Hematopoietic multipotent progenitor cell treated with erythropoietin and hydrocortisone succinate and interleukin-3 and kit ligand, for 4 days (in vitro differentiated cells): ENCODE measurements at places on chromosomes 16 and 17.

- DNase-seq: no peak
Measured at GRCh38 chr16:12798846-12799245, 4.8 kb downstream of the CPPED1 start.

DNA sequence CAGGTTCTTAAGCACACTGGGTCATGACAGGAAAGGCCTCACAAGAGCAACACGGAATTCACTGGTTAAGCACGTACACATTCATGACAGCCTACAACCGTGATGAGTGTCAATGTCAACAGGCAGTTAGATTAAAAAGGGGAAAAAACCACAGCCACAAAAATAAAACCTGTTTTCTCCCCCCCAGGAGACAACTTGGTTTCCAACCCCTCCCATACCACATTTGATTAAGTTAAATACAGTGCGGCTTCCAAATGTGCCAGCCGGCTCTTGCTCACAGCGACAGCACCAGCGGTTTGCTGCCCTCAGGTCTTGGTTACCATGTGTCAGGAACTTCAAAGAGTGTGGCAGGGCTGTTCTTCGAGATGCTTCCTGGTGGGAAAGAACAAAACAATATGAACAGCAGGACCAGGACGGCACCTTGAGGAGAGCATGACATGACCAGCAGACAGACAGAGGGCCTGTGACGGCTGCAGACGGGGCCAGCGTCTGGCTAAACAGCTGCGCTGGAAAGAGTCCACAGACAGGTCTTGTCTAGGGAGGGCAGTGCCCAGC is 193.6 kb downstream of the PARN start:
- no peak for DNase-seq

DNA sequence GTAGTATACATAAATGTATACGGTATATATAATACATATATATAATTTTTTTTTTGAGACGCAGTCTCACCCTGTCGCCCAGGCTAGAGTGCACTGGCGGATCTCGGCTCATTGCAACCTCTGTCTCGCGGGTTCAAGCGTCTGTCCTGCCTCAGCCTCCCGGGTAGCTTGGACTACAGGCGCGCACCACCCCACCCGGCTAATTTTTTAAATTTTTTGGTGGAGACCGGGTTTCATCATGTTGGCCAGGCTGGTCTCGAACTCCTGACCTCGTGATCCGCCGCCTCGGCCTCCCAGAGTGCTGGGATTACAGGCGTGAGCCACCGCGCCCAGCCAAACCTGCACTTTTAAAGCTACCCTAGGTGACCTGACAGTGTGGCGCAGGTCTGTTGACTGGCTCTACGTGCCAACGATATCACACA is 745 bp downstream of the PAM16 start:
- no peak for DNase-seq

- DNase-seq: no peak
Measured at GRCh38 chr17:50219342-50219741, 17.9 kb upstream of the COL1A1 start.

GRCh38 chr17:32515677-32516383 is 29.0 kb downstream of the CDK5R1 start:
- DNase-seq: no peak

DNA sequence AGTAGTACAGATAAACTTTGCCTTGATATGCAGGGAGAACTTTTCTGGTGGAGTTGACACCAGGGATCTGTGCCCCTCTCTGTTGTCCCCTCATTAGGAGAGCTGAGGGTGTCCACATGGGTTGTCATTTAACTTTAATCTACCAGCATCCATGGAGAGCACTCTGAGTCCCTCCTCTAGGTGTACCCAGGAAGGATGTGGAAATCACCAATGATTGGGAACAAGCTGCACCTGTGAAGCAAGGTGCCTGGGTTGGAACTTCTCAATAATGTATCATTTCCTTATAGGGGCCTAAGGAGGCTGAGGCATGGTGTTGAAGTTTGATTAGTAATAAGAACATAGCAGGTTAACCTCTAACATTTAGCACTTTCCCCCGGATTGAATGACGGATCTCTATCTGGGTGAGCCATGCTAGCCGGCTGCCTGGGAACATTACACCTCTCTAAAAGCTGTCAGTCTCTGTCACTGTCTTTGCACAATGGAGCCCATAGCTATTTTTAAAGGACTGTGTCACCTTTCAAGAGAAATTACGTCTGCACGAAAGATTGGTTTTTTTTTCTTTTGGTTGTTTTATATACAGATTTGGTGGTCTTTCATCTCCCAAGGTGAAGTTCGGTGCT is 239.3 kb downstream of the MAF start:
- DNase-seq: no peak

DNA sequence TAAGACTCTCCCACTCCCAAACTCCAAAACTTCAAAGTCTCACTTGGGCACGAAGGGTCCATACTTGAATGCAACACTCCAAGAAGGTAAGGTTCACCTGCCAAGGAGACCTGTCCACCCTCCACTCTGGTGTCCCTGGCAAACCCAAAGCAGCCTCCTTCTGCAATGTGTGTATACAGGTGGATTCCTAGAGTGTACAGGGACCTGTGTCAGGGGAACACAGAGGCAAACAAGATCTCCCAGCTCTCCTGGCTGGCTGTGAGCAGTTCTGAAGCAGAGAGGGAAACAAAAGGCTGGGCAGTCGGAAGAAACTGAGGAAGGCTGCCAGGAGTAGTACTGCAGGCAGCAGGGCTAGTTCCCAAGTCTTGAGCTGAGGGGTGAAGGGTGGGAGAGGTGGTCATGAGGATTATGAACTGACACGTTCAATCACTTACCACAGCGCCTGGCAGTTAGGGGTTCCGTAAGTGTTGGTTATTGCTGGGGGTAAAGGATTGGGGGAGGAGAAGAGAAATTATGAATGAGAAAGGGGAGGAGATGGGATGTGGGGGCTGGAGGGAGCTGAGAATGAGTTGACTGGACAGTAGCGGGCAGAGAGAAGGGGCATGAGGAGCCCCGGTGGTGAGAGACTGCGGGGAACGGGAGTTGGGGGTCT is 795 bp downstream of the KCTD13 start:
- DNase-seq: peak; percentile 56

DNA sequence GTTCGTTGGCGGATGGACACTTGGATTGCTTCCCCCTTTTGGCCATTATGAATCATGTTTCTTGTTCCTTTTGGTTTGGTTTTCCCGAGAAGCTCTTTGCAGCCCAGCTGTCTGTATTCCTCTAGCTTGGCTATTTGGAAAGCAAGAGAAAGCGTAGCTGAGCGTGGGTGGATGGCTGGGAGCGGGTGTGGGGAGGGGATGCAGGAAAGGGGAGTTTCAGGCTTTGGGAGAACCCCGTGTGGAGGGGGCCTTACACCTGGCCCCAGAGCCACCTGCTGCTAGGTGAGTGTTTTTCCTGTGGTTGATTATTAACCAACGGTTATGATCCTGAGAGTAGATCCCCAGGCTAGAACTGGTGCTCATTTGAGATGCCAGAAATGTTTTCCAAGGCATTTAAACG is 103.7 kb downstream of the RAP1GAP2 start:
- no peak for DNase-seq

- peak; percentile 71 for DNase-seq
Measured at GRCh38 chr17:6853764-6854442, 22.4 kb upstream of the TEKT1 start.

DNA sequence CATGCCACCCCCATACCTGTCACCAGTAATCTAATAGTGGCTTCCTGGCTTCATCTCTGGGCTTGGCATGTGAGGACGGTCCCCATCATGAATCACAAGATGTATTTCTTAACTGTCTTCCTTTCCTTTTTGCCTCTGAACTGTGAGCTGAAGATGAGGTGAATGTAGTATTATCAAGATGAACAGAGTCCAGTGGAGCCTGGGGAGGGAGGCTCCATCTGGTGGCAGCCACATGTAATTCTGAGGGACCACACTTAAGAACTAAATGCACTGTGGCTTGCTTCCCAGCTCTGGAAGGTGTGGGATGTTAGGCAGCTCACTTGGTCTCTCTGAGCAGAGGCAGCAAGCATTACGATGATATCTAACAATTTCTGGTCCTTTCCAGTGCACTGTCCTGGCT is 354.9 kb upstream of the ASIC2 start:
- peak; percentile 50 for DNase-seq

DNA sequence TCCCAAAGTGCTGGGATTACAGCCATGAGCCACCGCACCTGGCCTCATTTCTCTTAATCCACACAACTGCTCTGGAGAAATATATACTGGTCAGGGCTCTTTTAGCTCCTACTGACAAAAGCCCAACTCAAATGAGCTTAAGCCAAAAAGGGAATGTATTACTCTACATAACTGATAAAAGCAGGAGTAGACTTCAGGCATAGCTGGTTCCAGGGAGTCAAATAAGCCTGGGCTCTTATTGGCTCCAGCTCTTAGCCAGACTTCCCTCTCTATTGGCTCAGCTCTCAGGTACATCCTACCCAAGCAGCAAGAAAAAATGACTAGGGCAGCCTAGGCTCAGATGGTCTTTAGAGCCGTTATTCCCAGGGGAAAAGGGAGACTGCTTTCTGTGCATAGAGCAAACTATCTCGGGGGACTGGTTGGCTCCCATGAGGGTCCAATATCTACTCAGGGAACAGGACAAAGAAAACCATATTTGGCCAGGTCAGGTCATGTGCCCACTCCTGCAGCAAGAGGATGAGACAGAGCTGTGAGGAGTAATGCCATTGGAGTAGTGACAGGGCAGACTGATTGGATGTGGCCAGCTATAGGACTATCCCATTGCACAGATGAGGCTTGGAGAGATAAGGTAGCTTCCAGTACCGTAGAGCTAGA is 21.2 kb downstream of the TBX2 start:
- DNase-seq: no peak

- no peak for DNase-seq
Measured at GRCh38 chr16:48547530-48547929, 62.5 kb downstream of the N4BP1 start.

DNA sequence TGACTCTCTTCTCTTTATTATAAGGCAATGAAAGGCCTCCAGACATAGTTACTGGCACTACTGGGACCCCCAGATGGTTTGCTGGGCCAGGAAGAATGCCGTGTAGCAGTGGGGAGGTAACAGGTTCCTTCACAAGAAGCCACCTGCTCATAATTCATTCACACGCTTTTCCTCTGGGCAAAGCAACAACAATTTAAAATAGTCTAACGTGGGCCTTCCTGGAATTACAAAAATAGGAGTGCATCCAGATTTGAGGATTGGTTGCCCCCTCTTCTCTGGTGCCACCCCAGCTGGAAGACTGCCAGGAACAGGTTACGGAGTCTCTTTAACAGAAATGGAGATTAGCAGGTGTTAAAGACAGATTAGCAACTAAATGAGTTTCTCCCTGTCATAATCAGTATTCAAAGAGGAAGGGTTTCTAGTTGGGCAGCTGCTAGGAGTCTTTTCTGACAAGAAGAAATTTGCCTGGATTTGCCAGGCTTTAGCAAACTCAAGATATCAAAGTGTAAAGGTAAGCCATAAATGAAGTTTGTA is 409.6 kb downstream of the NPIPA8 start:
- DNase-seq: peak; percentile 42

GRCh38 chr16:71258372-71258771 is 27.9 kb upstream of the HYDIN start:
- DNase-seq: no peak

DNA sequence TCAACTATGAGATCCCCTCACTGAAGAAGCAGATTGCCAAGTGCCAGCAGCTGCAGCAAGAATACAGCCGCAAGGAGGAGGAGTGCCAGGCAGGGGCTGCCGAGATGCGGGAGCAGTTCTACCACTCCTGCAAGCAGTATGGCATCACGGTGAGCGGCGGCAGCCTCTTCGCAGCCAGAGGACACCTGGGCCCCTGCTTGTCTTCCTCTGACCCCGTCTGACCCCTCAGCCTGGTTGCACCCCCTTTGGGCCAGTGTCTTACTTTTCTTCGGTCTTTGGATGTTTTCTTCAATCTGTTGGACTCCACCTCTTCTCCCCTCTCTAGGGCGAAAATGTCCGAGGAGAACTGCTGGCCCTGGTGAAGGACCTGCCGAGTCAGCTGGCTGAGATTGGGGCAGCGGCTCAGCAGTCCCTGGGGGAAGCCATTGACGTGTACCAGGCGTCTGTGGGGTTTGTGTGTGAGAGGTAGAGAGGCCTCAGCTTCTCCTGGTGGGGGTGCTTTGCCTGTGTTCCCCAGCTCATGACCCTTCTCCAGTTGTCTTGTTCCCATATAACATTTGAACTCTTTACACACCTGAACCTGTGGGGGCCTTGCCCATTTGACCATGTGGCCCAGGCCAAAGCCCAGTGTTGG is 4.4 kb downstream of the CDK5RAP3 start:
- DNase-seq: no peak

- DNase-seq: no peak
Measured at GRCh38 chr17:39677542-39678339, 9.5 kb downstream of the PNMT start.

GRCh38 chr17:360092-360750 is 7.6 kb upstream of the RPH3AL start:
- DNase-seq: no peak

GRCh38 chr16:50496990-50497389 is 51.2 kb upstream of the NKD1 start:
- DNase-seq: no peak

- peak; percentile 80 for DNase-seq
Measured at GRCh38 chr17:49851387-49852291, 3.8 kb upstream of the TAC4 start.

DNA sequence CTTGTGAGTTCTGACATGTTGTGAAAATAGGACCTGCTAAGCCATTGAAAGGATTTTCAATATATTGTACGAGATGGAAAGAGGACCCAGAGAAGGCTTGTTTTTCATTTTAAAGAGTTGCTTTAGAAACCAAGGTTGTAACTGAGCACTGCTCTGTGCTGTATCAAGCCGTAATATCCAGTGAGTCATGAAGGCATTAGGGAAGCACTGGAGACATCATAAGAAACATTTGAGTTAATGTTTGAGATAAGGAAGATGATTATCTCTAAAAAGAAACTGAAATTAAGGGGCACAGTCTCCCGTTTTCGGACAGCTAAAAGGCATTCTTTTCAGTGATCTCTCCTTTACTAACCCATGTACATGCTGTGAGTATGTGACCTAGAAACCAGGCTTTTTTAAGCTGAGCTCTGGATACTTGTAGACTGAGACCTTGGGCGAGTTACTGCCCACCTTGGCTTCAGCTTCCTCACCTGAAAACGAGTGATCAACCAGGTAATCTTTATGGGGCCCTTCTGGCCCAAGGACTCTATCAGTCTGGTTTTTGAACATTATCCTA is 149.2 kb upstream of the TBX2 start:
- peak; percentile 33 for DNase-seq

DNA sequence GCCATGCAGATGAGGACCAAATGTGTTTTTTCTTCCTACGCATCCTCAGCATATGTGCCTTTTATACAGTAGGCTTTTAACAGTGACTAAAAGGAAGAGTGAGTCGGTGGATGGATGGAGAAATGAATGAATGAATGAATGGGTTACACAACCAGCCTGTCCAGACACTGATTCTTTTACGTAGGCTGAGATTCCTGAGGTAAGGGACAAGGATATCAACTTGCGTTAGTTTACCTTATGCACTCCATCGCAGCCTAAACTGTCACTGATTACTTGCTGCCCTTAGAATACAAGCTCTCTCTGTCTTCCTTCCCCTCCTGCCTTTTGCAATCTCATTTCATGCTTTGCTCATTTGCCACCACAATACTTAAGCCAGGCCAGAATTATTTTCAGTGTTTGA is 59.0 kb downstream of the RBFOX1 start:
- DNase-seq: no peak
